ENCODE measurements at places on chromosomes 11 and 22. TPM values are rescaled to one million over a fixed set of nuclear protein-coding genes. Genes with fewer than 3 reads are reported as not detected.

Gene MAPK8IP1
- total RNA-seq: 6.5 TPM

Gene CNIH2
- 0.43 TPM for total RNA-seq

Gene DRD2
- total RNA-seq: not detected

Gene NXPE4
- not detected for total RNA-seq

Gene CEP126
- 0.97 TPM for total RNA-seq

Gene NLRP10
- 3.9 TPM for total RNA-seq

Gene SYT13
- not detected for total RNA-seq

Gene POU2AF1
- not detected for total RNA-seq

Gene SBF1
- total RNA-seq: 82.8 TPM

Gene NXPE1
- not detected for total RNA-seq

Gene PLEKHB1
- not detected for total RNA-seq

Gene GPR152
- total RNA-seq: not detected

Gene ZFTA
- 12.2 TPM for total RNA-seq

Gene ANKK1
- total RNA-seq: not detected

Gene MGAT3
- total RNA-seq: 0.64 TPM

Gene KRTAP5-9
- not detected for total RNA-seq

Gene FGF4
- total RNA-seq: not detected

Gene ANAPC15
- total RNA-seq: 32.8 TPM

Gene OR51B4
- total RNA-seq: not detected

Gene PDGFB
- total RNA-seq: 11.7 TPM

Gene HIC2
- 3.0 TPM for total RNA-seq

Gene HEPN1
- total RNA-seq: not detected

Gene APOBEC3F
- total RNA-seq: 4.8 TPM

Gene HBE1
- total RNA-seq: 0.97 TPM

Gene LRRC74B
- not detected for total RNA-seq

Gene RBM4B
- 15.8 TPM for total RNA-seq

Gene BIK
- total RNA-seq: 0.86 TPM

Gene DDIAS
- 1.9 TPM for total RNA-seq

Gene PGA5
- not detected for total RNA-seq

Gene ZNF74
- total RNA-seq: 10.3 TPM

Gene CASTOR1
- 4.3 TPM for total RNA-seq
